ENCODE measurements at places on chromosomes 11 and 22.

DNA sequence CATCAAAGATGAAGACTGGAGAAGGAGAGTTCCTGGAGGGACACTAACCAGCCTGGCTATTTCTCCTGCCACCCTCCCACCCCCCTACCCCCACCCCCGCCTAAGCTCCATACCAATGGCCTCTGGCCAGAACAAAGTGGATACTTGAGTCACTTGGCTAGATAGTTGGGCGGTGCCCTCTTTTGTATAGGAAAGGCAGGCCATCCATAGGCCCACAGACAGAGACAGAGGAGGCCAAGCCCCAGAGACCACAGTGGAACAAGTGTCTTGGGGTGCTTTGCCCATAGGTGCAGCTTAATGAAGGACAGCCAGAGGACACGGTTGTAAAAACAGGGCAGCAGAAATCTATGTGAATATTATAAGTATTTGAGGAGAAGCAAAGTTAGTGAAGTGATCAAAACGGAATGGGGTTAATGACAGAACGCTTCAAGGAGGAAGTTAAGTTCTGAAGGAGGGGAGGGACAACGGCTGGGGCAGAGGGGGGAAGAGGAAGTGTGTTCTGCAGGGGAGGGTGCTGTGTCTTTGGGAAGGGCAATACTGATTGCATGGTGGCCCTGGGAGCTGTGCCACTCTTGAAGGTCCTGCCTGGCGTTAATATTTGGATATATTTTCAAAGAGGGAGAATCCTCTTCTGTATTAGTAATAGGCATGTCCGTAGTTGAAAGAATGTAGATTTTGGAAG is 32.7 kb downstream of the FLI1 start:
- DNase-seq = no peak

DNA sequence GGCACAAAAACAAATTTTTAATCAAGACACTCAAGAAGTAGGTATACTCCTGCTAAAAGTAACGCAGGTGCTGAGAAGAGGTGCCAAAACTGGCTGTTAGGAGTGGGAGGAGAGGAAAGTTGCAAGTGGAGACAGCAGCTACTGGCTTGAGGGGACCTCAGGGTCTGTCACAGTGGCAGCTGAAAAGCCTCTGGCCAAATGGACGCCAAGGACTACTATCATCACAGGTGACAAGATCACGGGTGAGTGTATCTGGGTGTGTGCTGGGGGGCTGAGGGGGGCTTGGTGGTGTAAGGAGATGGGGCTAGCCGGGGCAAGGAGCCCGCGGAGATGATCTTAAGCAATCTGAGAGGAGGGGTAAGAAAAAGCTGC is 687 bp downstream of the ZNF202 start:
- DNase-seq = no peak

DNA sequence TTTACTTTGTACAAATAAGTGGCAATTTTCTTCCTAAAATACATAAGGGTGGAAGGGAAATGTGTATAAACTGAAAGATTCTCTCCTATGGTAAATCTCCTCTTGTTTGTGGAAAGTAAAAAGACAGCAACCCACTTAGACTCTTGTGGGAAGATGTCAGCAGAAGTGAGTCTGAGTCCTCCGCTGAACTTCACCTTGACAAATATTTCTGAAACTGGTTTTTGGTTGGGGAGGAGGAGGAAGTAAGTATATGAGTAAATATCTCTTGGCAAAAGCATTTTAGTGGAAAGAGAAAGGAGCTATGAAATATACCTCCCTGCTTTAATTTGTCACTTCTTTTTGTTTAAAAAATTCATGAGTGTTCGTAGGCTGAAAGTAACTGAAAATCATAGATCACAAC is 196.2 kb downstream of the KIRREL3 start:
- no peak for DNase-seq

DNA sequence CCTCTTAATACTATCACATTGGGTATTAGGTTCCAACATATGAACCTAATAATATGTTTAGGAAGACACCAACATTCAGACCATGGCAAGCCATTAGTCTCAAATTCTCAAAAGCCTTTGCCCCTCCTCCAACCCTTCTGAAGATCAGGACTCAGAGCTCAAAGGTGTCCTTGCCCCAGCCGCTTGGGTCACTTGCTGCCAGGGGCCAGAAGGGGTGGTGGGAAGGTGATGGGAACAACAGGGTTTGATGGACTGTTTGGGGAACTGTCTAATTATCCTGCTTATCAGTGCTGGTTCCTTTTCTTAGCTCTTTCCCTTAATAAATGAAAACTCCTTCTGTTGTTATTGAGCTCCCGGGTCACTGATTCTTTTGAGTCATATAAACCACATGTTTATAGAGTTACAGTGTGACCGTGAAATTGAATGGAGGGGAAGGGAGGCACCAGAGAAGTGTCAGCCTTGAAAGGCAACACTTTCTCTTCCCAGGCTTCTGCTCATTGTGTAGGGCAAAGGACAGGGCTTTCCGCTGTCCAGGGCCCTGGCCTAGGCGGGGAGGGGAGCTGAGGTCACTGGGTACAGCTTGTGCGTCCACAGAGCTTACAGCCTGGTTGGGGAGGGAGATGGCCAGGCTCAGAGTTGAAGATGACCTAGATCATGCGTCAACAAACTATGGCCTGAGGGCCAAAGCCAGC is 105.1 kb downstream of the FBXO7 start:
- no peak for DNase-seq

- DNase-seq = no peak
Observed at GRCh38 chr11:4018641-4019040, 76.0 kb upstream of the RRM1 start.

DNA sequence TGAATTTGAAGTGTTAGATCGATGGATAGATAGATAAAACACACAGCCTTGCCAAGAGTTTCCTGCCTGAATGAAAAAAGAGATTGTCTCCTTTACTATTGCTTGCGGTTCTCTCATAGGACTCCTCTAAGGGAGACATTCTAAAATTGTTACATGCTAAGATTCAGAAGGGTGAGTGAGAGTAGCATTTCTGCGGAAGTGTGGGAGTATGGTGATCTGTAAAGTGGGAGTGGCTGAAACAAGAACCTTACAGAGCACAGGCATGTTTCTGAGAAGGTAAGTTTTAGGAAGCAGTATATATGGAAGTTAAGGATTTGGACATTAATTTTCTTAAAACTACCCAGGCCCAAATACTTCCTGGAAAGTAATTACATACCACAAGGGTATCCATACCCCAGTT is 139.6 kb downstream of the TRIM44 start:
- no peak for DNase-seq

- DNase-seq = no peak
Observed at GRCh38 chr11:44780940-44781631, 54.3 kb downstream of the TSPAN18 start.

GRCh38 chr11:30893318-30893717 is 307.2 kb upstream of the MPPED2 start:
- DNase-seq = no peak

- DNase-seq = no peak
Observed at GRCh38 chr11:85960678-85961077, 105.5 kb downstream of the CCDC83 start.

DNA sequence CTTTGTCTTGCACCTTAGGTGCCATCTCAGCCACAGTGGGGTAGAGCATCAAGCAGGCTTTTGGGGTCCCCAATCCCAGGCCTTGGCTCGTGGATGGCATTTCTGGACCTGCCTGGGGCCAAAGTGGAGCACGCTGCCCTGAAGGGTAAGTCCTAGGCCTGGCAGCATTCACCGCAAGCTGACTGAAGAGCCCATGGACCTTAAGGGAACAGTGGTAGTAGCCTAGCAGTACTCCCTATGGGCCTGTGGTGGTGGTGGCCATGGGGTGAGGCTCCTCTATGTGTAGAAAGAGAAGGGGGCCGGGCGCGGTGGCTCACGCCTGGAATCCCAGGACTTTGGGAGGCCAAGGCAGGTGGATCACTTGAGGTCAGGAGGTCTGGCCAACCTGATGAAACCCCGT is 36.9 kb downstream of the PIWIL3 start:
- no peak for DNase-seq

GRCh38 chr11:67302571-67303131 is 679 bp upstream of the SSH3 start:
- DNase-seq = no peak

GRCh38 chr11:20311444-20311843 is 52.1 kb upstream of the HTATIP2 start:
- DNase-seq = no peak

DNA sequence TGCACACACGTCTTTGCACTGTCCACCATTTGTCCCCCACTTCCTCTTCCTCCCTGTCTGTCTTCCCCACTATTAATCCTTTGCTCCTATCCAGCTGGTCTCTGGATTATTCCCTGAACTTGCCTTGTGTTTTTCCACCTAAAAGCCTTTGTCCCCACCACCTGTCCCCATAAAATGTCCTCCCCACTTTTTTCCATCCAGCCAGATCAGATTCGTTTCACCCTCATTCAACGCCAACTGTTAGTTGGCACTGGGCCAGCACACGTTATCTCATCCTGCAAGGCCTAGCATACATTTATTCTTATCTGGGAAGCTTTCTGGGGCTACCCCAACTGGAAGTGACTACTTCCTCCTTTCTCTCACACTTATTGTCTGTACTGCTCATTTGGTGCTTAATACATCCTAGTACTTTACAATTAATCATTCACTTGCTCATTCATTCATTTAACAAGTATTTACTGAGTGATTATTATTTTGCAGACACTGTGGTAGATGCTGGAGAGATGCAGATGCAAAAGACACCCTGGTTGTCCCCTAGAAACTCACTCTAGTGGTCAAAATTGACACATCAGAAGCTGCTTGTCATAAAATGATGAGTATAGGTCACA is 96.2 kb downstream of the RASSF10 start:
- no peak for DNase-seq

- no peak for DNase-seq
Observed at GRCh38 chr11:117972629-117973502, 13.3 kb upstream of the IL10RA start.

- DNase-seq = no peak
Observed at GRCh38 chr11:61349189-61349751, 12.4 kb downstream of the CYB561A3 start.

DNA sequence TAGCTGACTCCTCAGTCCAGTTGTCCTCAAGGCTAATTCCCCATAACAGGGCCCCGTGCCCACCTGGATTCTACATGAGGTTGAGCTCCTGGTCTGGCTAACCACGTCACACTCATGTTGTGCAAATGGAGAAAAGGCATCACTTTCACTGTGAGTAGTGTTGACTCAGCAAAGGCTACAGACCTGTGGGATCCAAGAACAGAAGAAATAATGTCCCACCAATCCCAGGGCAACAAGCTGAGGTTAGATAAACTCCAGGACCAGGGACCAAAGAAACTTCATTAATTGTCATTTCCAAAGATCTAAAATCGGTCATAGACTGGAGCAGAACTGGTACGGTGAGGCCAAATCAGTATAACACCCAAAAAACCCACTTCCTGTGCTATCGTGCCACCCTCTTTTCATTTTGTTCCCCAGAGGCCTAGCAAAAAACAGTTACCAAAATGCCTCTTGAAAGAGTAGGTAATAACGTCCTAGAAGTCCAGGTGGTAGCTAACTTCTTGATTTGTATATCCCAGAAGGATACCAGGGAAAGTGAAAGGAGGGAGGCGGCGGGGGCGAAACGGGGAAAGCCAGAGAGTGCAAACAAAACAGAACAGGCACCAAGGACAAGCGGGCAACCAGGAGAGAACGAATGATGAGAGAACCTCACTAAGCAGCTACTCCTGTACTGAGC is 1.4 kb downstream of the PCSK7 start:
- DNase-seq = no peak
